ENCODE measurements at places on chromosomes 11 and 22.

DNA sequence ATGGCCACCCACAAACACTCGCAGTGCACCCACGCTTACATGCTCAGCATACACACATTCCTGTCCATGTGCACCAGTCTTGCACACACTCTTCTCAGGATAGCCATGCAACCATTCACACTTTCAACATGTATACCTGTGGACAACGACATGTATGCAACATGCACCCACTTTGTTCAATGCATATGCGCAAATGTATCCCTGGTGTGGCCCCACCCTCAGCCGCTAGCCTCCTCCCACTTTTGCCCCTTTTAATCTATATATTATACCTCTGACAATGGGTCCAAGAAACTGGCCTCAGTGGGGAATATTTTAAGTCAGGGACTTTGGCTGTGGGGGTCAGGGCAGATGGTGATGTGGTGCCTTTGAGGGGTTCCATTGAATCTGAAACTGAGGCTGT lies 963 bp downstream of the INSC start:
- DNase-seq = no peak

DNA sequence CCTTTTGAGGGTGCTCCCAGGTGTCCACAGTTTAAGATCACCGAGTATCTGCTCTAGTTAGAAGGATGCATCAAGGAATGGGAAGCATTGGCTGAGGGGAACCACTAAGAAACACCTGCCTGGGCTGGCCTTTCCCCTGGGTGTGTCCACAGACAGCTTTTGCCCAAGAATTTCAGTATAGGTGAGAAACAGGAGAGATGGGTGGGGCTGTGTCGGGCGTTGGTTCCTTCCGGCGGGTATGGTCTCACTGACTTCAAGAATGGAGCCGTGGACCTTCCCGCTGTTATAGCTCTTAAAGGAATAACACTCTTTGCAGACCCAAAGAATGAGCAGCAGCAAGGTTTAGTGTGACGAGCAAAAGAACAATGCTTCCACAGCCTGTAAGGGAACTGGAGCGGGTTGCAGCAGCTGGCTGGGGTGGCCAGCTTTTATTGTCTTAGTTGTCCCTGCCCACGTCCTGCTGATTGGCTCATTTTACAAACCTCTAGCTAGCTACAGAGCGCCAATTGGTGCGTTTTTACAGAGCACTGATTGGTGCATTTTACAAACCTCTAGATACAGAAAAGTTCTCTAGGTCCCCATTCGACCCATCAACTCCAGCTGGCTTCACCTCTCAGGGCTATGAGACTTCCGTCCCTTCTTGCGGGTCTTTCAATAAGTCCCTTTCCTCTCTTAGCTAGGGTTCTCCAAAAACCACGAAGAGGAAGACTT lies 2.4 kb downstream of the FADS1 start:
- no peak for DNase-seq

DNA sequence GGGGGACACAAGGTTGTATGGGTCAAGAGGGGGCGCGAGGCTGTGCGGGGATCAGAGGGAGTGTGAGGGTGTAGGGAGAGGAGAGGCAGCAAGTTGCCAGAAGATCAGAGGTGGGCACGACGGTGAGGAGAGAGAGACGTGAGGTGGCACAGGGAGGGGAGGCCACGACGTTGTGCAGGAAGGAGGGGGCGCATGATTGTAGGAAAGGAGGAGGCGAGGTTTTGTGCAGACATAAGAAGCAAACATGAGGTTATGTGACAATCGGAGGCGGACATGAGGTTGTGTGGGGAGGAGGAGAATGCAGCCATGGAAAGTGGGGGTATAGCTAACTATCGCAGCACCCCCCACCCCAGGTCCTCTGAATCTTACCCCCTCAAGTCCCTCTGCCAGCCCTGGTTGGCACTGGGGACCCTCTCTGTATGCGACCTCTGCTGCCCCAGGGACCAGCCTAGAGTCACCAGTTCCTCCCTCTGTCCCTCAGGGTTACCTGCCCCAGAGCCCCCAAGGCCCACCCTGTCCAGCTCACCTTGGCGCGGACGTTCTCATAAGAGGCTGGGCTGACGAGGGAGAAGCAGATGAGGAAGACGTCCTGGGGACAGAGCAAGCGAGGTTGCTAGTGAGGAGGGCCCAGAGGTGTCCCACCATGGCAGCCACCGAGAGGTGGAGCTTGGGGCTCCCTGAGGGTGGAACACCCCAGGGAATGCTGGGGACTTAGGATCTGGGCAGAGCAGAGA lies 12.5 kb downstream of the RAC2 start:
- DNase-seq = no peak

GRCh38 chr22:41405588-41405987 lies 23.8 kb downstream of the TEF start:
- no peak for DNase-seq

DNA sequence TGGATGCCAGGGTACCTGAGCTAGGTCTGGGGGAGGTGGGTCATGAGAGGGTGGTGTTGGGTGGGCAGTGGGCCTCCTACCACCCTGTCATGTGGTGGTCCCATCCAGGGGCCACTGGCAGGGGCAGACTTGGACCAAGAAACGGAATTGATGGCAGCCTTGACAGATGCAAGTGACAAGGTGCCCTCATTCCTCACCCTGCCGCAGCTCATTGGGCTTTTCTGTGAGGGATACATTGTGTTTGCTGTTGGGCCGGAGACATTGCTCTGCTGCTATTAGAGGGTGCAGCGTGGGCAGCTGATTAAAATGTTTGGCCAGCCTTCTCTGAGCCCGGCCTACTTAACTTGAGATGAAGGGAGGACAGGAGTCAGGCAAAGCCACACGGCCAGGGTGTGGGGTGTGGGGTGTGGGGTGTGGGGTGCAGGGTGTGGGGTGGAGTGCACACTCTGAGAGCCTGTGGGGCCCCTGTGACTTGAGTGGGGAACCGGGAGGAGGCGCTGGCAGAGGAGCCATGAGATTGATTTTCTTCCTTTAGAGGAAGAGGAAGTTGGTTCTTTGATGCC lies 351.5 kb downstream of the TBC1D22A start:
- DNase-seq = no peak

DNA sequence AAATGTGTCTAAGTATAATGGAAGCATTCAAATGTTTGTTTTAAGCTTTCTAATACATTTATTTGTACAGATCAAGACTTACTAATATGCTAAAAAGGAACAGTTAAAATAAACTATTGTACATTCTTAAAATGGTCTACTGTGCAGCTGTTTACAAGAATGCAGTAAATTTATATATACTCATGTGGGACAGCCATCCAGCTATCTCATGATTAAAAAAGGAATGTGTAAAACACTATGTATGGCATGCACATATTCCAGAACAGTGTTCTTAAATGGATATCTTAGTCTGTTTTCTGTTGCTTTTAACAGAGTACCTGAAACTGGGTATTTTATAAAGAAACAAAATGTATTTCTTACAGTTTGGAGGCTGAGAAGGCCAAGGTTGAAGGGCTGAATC lies 30.2 kb upstream of the CSTF3 start:
- no peak for DNase-seq

- DNase-seq = no peak
Measured at GRCh38 chr11:33258631-33259205, 1.5 kb downstream of the HIPK3 start.

DNA sequence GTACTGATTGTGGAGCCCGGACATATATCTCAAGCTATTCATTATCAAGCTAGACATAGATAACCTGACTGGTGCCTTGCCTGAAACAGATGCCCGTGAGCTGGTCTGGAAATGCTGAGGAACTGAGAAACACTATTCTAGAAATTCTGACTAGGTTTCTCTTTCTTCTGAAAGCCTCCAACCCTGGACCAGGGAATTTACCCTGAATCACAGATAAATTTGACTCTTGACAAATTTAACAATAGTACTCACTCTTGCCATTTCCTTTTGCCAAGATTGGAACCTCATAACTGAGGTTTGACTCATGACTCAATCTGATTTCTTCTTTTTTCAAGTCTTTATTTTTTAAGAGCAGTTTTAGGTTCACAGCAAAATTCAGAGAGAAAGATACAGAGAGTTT lies 189.6 kb upstream of the SYN3 start:
- DNase-seq = peak; percentile 51

DNA sequence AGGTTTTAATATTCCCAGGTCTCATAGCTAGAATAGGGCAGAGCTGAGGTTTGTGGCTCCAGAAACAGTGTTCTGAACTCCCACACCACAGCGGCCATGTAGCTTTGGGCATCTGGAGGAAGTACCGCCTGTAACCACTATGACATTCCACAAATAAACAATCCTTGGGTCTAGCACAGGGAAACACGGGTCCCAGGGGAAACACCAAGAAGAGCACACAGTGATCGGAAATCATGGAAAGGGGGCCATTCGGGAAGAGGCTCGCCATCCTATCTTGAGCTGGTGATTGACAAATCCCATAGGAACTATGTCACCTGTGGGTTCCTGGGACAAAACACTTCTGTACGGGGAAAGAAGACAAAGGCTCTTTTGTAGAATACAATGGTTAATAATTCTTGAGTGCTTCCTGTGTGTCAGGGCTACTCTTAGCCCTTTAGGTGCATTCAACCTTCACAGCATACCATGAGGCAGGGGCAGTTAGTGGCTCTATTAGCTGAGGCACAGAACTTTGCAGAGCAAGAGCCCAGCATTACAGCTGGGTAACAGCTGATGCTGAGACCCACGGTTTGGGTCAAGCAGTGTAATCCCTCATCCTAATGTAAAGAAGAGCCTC lies 514.2 kb downstream of the NTM start:
- no peak for DNase-seq

DNA sequence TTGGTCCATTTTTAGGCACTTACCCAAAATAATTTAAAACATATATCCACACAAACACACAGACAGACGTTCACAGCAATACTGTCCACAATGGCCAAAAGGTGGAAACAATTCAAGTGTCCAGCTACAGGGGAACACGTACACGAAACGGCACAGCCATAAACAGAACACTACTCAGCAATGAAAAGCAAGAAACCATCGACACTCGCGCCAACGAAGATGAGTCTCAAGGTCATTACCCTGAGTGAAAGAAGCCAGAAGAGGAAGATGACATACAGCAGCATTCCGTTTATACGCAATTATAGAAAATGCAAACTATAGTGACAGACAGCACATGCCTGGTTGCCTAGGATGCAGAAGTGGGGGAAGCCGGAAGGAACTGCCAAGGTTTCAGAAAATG lies 13.4 kb upstream of the COMT start:
- no peak for DNase-seq

GRCh38 chr11:33449798-33450197 lies 192.6 kb downstream of the HIPK3 start:
- DNase-seq = no peak

DNA sequence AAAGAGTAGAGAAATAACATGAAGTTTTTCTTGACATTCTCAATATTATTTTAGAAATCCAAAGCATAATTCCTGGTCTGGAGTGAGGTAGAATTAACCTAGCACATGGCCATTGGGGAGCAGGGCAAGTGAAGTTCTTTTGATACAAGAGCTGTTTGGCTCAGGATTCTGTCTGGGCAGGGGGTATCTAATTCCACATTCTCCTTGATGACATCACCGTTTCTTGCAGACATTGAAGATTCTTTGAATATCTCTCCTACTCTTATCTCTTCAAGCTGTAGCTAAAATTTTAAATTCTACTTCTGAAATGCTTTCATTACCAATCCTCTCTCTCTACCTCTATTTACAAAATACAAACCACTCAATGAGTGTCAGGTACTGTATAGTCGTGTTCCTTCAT lies 138.2 kb upstream of the TENM4 start:
- no peak for DNase-seq

GRCh38 chr11:2154889-2155288 lies 6.1 kb downstream of the INS start:
- DNase-seq = no peak

DNA sequence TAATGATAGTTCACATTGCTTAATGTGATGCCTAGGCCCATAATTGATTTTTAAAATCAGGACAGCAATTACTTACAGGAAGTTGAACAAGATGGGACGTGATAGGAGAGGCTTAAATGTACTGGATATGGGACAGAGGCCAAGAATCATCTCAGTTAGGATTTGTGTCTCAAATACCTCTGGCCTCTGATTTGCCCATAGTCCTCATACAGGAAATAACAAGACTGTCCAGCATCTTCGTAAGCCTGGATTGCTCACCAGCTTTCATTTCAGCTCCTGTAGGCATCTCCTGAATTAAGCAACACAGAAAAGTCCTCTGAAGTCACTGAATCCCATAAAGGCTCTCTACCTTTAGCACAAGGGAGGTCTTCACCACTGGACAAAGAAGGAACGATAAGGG lies at the start of gene MRGPRX3:
Gene MRGPRX3, plus strand, starts transcription at position 231 of the 400 bp plus-strand sequence. CDS start 4,632 bp downstream, outside the sequence.
- DNase-seq = no peak

GRCh38 chr22:33909075-33909458 lies 11.2 kb downstream of the LARGE1 start:
- DNase-seq = no peak

GRCh38 chr22:49869086-49869830 lies 15.6 kb downstream of the ZBED4 start:
- DNase-seq = no peak

DNA sequence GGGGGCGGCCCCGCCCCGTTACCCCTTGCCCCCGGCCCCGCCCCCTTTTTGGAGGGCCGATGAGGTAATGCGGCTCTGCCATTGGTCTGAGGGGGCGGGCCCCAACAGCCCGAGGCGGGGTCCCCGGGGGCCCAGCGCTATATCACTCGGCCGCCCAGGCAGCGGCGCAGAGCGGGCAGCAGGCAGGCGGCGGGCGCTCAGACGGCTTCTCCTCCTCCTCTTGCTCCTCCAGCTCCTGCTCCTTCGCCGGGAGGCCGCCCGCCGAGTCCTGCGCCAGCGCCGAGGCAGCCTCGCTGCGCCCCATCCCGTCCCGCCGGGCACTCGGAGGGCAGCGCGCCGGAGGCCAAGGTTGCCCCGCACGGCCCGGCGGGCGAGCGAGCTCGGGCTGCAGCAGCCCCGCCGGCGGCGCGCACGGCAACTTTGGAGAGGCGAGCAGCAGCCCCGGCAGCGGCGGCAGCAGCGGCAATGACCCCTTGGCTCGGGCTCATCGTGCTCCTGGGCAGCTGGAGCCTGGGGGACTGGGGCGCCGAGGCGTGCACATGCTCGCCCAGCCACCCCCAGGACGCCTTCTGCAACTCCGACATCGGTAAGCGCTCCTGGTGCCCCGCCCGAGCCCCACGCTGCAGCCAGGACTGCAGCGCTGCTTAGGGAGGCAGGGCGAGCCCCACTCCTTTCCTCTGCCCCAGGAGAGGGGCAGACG lies at the start of gene TIMP3:
Gene TIMP3, plus strand, starts transcription at position 169 of the 700 bp plus-strand sequence. Its CDS starts 297 bp downstream, at position 466.
- DNase-seq = peak; percentile 82

DNA sequence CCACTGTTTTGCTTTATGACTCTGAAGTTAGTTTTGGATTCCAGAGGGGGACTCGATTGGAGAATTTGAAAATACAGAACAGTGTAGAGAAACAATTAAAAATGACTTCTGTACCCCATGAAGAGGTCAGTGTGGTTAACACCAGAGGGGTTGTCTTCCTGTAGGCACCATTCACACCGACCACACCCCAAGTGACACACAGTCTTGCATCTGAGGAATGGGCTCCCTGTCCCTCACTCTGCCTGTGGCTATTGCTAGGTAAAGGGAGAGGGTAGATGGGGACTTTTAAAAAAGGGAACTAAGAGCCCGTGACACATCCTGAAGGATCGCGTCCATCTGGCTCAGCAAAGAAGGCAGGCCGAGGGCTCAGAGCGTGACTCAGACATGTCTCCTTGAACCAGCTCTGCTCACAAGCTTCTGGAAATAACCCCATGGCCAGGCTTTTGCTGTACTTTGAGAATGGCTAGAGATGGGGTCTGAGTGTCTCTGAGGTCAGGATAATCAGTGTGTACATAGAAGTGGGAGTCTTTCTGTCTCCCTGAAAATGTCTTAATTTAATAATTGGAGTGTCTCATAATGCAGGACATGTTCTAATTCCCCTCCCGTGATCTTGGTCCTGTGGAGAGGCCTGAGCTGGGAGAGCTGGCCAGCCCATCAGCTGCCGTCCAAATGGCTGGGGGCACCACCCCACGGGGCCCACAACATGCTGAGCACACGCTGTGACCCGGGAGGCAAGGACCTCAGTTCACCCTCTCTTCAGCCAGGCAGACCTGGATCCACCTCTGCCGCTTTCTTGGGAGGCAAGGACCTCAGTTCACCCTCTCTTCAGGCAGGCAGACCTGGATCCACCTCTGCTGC lies 39.3 kb downstream of the SGSM1 start:
- DNase-seq = peak; percentile 41

Data from stromal cell of bone marrow (primary cell).